ENCODE measurements at places on chromosomes 5 and 9.

DNA sequence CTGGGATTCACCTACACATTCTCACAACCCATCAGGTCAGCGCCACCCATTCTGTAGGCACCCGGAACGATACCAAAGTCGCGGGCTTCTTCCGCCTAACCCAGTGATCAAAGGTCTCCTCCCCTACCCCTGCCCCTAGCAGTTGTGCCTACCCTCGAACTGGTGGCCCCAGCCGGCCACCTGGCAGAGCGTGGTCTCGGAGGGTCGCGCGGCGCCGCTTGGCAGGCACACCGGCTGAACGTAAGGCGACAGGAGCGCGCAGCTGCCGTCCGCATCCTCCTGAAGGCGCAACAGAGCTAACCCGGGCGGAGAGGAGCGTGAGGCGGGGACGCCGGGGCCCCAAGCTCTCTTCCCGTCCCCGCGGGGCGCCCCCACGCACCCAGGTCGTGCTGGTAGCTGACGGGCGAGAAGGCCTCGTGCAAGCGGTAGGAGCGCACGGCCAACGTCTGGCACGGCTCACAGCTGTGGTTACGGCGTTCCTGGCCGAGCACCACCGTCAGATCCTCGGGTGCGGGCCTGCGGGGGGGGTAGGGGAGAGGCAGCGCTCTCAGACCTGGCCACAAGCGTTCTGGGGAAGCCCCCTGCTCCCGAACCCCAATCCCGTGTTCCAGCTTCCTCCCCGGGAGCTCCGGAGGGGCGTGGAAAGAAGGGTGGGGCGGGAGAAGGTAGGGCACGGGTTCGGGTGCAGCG, 2.8 kb upstream of the PFN3 start:
- no peak for DNase-seq

GRCh38 chr9:101398930-101399642, 435 bp downstream of the ZNF189 start:
- DNase-seq, result no peak

GRCh38 chr5:140205216-140205615, 30.2 kb downstream of the CYSTM1 start:
- no peak for DNase-seq

DNA sequence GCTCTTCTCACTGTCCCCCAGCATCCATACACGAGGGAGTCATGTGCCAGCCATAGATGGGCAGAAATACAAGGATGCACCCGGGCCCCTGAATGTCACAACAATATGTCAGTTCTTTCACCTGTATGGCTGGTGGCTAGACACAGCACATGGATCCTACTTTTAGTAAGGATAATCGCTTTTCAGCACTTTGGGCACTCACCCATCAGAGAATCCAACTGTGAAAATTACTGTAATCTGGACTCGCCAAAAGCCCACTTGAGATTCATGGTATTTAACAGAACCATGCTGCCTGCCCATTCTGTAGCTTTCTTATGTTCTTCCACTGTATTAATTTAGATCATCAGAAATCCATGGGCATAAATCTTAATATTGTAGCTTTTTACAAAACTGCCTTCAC, 124.8 kb downstream of the FRMD3 start:
- DNase-seq, result no peak

DNA sequence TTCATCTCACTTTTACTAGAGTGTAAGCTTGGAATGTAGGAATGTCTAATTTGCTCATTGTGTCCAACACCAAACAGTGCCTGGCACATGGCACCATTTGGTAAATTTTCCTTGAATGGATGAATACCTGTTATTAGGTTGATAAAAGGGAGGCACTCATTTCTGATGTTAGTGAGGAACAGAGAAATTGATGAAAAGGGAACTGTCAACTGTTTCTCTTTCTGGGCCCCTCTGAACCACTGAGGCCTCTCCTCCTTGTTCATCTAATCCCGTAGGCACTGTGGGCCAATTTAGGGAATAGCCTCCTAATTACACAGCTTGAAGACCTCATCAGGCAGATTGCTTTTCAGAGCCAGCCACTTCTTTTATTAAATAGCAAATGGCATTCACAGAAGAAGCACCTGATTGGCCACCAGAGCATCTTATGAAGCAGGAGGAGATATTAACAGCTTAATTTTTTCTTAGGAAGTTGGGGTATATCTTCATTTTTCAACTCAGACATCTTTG, 22.6 kb downstream of the MRRF start:
- DNase-seq, result no peak

- no peak for DNase-seq
Observed at GRCh38 chr9:121946465-121946864, 146.6 kb downstream of the TTLL11 start.

DNA sequence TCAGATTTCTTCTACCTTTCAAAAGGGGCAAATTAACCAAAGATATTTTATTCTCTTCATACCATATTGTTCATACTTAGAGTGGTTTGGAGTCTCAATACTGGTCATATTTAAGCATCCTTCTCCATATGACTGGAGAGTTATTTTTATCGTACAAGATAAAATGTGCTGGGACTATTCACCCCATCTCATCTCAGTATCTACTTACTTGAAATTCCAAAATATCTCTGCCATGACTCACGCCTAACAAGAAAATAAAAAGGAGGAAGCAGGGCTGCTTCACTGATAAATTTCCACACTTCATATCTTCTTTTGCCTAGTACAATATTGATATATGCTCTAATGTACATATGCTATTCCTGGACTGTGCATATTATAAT, 277.9 kb upstream of the CDH9 start:
- DNase-seq, result peak; percentile 62

- DNase-seq, result no peak
Observed at GRCh38 chr9:120212853-120213200, 367.1 kb downstream of the CDK5RAP2 start.

GRCh38 chr5:51960617-51961121, 577.4 kb downstream of the ISL1 start:
- no peak for DNase-seq

DNA sequence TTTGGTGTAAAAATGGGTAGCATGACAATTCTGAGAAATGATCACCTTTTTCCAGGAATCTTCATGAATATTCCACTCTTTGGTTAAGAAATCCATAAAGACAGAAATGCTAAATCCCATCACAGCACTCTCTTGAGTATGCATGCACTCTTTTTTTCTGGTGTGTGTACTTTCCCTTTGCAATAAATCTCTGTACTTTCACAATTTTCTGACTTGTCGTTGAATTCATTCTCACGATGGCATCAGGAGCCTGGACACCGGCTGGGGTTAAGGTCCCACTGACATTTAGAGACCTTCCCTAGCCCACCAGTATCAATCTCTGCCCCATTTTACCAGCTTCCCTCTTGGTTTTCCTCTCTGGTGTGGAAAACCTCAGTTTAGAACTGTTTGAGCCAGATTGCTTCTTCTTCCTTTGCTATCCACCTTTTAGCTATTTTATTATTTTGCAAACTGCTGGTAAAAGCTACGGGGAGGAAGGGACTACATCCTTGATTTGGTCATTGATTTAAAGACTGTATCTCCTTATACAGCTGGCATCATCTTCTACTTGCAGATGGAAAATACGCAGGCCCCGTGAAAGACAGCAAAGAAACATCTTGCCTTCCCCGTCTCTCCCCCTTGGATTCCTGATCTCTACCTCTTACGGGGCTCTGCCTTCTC, 59.9 kb upstream of the ZFR start:
- DNase-seq, result no peak

DNA sequence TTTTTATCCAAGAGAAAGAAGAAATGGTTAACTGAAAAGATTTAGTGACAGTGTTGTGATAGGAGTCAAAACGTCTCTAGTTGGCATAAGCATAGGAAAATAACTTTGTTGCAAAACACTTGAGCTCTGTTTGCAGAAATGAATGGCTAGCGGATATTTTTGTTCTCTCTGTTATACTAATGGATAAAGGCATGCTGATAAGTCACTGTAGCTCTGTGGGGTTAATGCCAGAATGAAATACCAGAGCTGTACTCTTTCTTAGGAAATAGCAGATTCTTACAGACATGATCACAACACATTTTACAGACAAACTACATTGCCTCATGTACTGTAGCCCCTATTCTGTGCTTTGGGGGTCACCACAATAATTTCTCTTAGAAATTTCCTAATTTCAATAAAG, 202.8 kb downstream of the DMRTA1 start:
- DNase-seq, result no peak

DNA sequence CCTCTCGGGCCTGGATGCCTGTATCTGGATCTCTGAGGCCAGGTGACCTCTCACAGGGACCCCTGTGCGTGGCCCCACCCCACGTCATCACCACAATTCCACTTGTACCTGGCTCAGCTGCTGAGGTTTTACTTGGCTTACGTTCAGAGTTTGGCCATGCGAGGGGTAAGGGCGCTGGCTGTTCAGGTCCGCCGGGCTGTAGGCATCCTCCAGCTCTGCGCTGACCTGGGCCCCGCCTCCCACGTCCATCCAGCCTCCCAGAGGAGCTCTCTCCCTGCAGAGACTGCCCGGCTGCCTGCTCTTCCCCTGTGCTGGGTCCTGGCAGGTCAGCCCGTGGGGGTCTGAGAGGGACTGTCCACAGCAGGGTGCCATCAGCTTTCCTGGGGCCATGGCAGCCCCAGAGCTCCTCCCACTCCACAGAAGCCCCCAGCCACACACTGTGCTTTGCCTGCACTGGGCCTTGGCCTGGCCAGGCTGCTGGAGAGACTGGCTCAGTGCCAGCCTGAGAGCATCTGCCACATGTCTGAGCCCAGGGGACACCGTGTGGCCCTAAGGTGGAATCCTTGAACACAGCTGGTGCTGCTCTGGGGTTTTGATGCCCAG, 43.6 kb downstream of the SLC6A3 start:
- DNase-seq, result no peak

- no peak for DNase-seq
Observed at GRCh38 chr5:68757006-68757405, 336.8 kb upstream of the SLC30A5 start.

- no peak for DNase-seq
Observed at GRCh38 chr5:60823574-60823973, 20.5 kb downstream of the ELOVL7 start.

GRCh38 chr5:107306594-107306993, 364.1 kb downstream of the EFNA5 start:
- DNase-seq, result no peak

- DNase-seq, result no peak
Observed at GRCh38 chr9:4491626-4491975, 1.3 kb downstream of the SLC1A1 start.

- no peak for DNase-seq
Observed at GRCh38 chr9:81833563-81834345, 94.5 kb upstream of the SPATA31D4 start.

GRCh38 chr9:35903049-35903448, 3.0 kb upstream of the HRCT1 start:
- DNase-seq, result peak; percentile 33

DNA sequence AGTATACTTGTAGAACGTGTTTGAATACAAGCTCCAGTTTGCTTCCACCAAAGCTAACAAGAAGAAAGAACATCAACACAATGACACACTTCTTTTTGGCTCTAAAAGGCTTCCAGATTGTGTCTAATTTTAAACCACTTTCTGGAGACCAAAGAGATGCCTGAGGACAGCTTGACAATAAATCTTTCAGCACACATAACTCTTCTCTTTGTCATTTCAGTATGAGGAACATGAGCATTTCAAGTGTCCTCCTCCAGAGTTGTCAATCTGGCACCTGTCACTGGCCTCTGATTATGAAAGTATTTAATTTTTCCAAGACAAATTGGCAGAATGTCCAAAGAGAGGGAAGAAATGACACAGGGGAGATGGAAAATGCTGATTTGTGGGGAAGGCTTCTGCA, 79.0 kb upstream of the TLR4 start:
- no peak for DNase-seq
